ENCODE measurements at places on chromosomes 4 and X.

GRCh38 chrX:136154998-136155397 is 7.7 kb downstream of the FHL1 start:
- DNase-seq = no peak

- no peak for DNase-seq
Observed at GRCh38 chr4:177455561-177455970, 13.3 kb upstream of the AGA start.

DNA sequence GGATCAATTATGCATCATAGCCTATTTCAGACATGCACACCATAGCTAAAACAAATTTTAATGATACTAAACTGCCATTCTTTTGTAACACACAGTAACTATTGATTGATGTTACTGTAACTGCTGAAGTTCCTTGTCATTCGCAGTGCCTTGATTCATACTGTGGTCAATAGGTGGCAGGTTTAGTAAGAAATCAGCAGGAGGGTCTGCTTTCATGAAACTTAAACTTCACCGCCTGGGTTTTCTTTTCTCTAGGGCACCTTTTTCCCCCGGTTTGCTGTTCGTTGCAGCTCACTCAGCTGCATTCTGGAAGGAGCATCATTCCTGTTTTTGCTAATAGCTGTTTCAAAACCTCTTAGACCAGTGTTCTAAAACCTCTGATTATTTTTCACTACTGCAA is 88.1 kb downstream of the RPA4 start:
- DNase-seq = no peak

GRCh38 chrX:24145303-24146186 is 4.0 kb upstream of the ZFX start:
- no peak for DNase-seq

GRCh38 chrX:71438750-71439149 is 72.6 kb downstream of the TAF1 start:
- no peak for DNase-seq

DNA sequence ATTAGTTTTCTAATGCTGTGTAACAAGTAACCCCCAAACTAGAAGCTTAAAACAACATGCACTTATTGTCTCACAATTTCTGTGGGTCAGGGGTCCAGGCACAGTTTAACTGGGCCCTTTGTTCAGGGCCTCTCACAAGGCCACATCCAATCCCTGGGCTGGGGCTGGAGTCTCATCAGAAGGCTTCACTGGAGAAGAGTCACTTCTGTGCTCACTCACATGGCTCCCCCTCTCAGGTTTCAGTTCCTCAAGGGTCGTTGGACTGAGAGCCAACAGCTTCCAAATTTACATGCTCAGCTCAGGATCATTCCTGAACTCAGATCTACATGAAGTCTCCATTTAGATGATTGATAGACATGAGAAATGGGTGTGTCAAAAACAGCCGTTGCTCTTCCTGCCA is 77.1 kb downstream of the EVC start:
- DNase-seq = no peak

DNA sequence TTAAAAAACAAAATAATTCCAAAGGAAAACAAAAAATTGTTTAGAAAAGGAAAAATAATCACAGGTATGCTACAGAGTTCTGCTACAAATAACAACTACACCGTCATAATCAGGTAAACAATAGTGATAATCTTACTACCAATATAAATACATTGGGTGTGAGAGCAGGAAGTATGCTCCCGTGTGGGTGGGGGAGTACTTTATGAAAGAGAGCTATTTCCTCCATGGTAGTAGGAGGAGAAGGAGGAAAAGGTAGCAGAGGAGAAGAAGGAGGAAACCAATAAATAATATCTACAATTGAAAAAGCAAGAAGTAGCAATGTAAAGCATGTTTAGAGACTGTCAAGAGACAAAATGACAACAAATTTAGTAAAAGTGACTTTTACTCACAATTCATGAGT is 35.1 kb downstream of the TEC start:
- DNase-seq = no peak

GRCh38 chr4:27873596-27873995 is 1013.0 kb downstream of the STIM2 start:
- DNase-seq = no peak

GRCh38 chrX:38087594-38087993 is 81.2 kb downstream of the SYTL5 start:
- DNase-seq = no peak

DNA sequence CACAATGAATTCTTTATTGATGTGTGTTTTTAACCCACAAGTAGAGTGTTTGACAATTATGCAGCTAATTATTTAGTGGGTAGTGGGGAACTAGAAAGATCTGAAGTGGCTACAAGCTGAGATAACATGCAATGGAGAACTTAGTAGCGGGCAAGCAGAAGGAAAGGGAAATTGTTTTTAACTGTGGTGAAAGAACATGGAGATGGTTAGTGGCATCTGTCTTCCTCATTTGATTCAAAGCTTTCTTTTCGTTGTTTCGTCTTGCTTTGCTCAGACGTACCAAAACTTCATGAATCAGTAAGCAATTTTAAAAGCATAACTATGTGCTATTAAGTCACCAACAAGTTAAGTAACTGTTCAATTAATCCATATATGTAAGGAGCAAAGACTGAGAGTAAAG is 169.9 kb downstream of the BANK1 start:
- DNase-seq = no peak

DNA sequence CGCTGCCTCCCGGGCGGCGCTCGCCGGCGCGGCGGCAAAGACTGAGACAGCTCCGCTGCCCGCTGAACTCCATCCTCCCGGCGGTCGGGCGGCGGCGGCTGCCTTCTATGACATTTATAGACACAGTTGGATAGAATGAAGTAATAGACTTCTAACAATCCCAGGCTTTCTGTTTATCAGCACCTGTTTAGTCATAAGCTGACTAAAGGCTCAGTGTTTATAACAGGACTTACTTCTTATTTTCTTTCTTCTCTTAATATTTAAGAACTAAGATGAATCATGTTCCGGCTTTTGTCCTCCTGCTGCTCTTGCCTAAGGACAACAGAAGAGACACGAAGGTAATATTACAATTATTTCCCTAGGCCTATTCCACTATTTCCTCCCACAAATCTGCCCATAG is 3.9 kb downstream of the ARL13A start:
- no peak for DNase-seq

DNA sequence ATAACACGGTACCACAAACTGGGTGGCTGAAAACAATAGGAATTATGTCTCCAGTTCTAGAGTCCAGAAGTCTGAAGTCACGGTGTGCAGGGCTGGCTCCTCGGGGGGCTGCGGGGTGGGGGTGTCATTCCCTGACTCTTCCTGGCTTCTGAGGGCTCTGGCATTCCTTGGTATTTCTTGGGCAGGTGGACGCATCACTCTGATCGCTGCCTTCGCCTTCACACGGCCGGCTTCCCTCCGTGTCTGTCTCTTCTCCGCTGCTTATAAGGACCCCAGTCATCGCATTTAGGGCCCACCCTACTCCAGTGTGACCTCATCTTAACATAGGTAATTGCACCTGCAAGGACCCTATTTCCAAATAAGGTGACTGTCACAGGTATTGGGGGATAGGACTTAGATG is 134.6 kb downstream of the CPZ start:
- no peak for DNase-seq

DNA sequence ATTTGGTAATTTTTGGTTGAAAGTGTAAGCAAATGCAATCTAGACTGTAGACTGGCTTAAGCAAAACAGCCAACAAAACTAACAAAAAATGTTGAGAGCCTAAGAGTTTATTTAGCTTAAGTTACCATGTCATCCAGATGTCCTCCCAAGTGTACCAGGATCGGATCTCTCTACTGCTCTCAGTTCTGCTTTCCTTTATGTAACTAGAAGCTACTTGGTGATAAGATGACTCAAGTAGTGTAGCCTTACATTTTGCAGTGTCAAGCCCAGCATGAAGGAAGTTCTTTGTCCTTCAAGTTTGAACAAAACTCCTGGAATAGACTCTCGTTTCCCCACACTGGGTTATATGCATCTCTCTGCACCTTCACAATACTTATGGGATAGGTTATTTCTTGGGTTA is 1500.0 kb downstream of the STIM2 start:
- DNase-seq = no peak

DNA sequence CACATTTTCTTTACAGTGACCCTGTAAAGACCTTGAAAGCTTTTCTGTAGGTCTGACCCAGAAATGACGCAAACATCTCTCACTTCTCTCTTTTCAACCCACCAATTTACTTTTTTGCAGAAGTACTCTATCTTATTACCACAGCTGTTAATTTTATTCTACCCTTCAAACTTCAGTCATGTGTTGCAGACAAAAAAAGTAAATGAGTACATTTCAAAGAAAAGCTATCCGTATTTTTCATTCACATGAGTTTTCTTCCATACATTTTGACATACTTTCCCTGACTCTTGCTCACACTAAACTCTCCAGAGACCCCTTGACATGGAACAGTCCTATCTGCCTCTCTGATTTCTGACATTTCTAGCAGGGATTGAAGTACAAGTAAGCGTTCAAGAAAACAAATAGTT is 51.7 kb downstream of the SLC7A11 start:
- DNase-seq = no peak

DNA sequence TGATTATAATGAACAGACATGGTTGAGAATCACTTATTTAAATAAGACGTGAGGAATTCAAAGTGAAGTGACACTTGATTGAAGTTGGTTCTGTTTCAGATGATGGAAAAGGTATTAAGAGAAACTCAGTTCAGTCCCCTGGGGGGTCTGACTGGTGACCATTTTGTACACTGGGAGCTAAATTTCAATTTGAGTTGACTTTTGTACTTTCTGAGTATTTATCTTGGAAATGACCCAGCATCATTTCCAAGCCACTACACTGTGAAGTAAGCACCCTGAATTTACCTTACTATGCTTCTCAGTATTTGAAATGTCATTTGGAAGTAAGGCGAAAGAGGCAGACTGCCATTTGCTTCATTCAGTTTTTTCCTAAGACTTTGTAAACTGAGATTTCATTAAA is 73.4 kb downstream of the CNOT6L start:
- DNase-seq = no peak

GRCh38 chrX:152892499-152892898 is 5.4 kb upstream of the ZNF185 start:
- no peak for DNase-seq

DNA sequence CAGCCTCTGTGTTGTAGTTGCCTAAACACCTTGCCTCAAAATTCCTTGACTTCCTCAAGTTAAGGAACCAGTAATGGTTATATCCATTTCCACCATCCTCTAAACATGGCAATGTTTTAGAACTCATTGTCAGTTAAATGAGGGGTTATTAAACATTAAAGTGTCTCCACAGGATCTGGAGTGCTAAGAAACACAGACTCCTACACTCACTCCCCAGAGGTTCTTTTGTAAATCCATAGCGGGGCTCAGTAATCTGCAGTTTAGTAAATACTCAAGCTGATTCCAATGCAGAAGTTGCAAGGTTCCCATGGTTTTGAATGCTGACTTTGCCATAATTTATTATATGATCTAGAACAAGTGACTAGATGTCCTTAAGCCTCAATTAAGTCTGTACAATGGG is 245.5 kb downstream of the GPAT3 start:
- no peak for DNase-seq

- DNase-seq = no peak
Observed at GRCh38 chr4:7506572-7506971, 71.8 kb upstream of the PSAPL1 start.

- DNase-seq = no peak
Observed at GRCh38 chrX:122833230-122833629, 350.8 kb upstream of the GRIA3 start.

GRCh38 chrX:130769835-130770234 is 133.2 kb downstream of the ENOX2 start:
- DNase-seq = no peak

Measured in NCI-H510A treated with DMSO at 0.1 percent for 48 hours (cell line).